Stimulated activated CD8-positive, alpha-beta memory T cell treated with anti-CD3 and anti-CD28 coated beads, Interleukin-7, amount 100 ng/mL, for 24 hours (primary cell): ENCODE measurements at places on chromosomes 4 and X.

DNA sequence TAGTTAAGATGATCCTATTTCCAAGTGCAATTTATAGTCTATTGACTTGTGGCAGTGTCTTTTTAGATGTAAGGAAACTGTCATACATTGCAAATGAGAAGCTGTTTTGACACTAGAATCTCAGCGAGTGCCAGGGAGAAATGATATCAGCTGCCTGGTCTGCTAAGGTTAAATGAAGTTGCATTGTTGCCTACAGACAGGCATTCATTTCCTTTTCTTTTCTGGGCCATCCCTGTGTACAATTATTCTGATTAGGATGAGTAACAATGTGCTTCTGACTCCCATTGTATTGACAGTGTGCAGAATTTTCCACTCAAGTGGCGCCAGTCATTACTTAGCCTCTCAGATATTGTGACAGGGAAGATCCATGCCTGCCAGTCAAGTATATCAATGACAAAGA, 231.2 kb downstream of the GPAT3 start:
- no peak for DNase-seq

DNA sequence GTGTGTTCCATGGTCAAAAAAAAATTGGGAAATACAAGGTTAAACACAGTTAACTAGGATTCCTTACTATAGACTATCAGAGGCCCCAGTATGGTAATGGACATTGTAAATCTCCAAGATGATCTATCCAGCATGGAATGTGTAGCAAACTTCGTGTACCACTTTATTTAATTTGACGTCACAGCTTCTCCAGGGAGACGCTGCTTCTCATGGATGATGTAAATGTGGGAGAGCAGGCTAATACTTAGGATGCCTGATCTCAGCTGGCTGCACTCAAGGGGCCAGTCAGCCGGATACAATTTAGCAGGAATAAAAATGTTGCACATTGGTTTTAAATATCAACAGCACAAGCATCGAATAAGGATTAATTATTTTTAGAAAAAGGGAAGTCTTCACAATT, 111.7 kb upstream of the HPF1 start:
- DNase-seq = no peak

DNA sequence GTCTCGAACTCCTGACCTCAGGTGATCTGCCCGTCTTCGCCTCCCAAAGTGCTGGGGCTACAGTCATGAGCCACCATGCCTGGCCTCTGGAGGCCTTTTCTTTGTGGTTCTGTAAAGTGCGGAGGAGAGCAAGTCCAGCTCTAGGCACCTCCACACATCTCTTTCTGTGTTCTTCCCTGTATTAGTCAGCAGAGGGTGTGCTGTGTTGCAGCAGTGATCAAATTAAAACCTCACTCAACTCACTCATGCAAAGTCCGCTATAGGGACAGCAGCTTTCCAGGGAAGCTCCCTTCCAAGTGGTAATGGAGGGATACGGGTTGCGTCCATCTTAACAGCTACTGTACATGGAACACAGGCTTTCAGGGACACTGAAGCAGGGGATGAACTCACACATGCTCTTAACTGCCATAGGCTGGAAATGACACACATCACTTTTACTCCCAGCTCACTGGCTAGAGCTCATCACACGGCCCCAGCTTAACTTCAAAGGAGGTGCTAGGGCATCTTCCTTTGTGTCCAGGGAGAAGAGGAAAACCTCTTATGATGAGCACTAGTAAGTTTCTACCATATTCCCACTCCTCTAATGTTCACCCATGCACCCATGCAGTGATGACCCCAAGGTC, 36.0 kb upstream of the CCNG2 start:
- DNase-seq = no peak

GRCh38 chrX:147779173-147779572, 132.5 kb upstream of the FMR1 start:
- DNase-seq = no peak

- no peak for DNase-seq
Observed at GRCh38 chr4:150369434-150370380, 212.2 kb upstream of the MAB21L2 start.

GRCh38 chrX:50403903-50404302, 66.7 kb downstream of the DGKK start:
- no peak for DNase-seq

GRCh38 chrX:1883772-1884171, 268.9 kb downstream of the ASMT start:
- no peak for DNase-seq

DNA sequence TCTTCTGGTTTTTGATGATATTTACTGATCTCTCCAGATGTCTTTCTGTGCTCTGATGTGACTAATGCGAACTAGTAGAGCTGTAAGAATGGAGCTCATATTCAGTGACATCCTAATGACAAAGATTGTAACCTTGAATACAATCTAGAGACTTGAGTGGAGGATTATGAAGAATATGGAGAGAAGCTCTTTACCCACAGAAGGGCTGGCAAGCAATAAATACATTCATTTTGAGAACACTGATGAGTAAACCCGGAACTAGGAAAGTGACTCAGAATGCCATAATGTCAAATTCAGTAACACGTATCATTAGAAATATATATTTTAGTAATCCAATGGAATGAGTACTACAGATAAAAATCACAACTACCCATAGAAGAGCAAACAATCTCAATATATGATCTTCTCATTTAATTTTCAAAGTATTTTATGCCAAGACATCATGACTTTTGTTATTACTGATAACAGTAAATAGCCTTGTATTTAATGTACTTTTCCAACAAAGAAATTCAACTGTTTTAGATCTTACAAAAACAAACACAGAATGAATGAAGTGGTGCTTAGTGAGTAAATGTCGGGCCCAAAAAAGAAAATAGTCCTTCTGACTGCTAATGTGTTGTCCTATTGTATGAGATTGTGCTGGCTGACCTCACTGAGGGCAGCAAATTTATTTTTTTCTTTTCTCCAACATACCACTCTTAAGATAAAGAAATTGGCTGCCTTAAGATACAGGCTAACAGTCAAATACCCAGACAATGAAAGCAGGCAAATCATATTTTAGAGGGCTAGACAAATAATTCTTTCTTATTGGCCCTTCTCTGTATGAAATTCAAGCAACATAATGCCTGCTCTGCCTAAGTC, 49.2 kb upstream of the HDAC8 start:
- no peak for DNase-seq

DNA sequence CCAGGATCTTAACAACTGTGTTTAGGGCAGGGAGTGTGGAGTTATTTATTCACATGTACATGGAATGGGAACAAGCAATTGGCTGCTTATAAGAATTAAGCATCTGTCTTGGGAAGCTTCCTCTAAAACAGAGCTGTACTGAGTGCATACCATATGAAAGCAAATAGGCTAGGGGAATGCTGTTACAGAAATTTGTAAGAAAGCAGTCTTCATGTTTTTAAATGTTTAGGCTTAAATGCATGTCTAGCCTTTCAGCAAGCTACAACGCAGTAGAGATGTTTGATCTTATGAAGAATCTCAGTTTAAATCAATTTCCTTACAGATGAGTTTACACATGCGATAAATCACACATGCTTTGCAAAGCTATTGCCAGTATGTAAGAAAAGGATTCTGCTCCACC, 123.1 kb upstream of the MID1 start:
- no peak for DNase-seq

DNA sequence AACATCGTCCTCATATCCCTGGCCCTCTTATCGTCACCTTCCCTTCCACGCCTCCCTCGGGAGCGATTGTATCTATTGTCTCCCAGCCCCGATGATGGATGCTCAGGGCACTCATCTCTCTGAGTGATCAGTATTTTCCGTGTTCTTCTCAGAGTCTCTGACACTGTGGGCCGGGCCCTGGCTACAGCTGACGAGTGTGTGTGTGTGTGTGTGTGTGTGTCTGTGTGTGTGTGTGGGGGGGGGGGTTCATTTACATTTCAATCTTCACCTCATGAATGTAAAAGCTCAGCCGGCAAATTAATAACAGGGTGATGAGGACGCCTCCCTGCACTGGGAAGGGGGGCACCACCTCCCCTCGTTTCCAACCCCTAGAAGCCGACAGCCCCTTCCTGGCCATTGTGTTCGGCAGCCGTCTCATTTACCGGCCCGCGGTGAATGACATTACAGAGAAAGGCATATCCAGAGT, 159.5 kb downstream of the SHOX start:
- DNase-seq = no peak

DNA sequence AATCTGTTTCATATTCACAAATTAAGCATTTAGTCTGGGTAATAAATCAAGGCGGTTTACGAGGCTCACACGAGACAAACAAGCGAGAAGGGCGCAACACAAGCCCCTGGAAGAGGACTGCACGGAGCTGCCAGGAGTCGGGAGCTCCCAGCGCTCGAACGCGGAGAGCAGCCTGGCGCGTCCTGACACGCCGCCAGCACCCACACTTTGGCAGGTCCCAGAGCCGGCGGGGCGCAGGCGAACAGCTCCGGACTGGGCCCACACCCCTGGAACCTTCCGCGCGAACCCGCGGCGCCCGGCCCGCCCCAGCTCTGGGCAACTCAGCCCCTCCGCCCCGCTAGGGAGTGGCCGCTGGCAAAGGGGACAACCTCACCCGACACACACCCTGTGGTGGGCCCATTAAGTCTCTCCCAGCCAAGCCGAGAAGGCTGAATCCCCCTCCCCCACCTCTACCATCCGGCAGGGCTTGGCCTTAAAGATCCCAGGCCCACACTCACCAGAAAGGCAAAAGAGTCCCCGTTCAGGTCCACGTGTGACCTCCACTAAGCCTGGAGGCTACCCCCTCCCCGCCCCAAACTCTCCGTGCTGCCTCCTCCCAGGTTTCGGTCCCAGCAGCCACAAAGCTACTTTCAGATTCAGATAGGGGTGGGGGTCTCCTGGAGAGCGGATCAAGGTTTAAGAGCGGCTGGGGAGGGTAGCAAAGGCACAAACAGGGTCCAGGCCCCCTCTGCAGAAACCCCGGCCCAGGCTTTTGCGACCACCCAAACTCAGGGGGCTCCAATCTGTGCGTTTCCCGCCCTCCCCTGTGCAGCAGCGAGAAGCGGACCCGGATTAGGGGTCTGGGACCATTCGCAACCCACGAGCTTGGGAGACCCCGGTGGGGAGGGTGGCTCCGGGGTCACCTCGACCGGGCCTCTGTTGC, 47.5 kb upstream of the BCOR start:
- no peak for DNase-seq

- no peak for DNase-seq
Observed at GRCh38 chr4:163790231-163790630, 295.7 kb downstream of the TMA16 start.

DNA sequence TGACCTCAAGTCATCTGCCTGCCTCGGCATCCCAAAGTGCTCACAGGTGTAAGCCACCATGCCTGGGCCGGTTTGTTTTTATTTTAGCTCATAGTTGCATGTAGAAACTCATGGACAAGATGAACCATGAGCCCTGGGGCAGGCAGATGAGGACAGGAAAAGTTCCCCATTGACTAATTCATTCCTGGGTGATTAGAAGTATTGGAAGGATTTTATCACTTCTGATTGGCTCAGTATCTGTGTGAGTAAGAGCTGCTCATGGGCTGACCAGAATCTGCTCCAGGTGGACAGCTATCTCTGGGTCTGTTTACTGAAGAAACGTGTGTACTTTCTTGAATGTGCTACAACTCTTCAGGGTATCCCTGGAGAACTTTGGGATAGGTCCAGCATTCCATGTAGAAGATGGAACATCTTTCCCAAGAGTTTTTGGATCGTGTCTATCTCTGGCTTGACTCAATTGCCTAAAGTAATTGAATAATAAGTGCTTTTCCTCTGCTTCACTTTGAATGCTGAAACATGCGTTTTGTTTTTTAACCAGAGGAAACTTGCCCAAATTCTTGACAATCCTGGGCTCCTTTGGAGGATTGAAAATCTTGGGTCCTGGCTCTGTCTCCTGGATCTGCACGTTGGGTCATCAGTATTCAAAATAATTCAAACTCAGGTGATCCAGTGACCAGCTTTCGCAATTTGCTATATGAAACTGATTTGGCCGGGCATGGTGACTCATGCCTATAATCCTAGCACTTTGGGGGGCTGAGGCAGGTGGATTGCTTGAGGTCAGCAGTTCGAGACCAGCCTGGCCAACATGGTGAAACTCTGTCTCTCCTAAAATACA, 88.6 kb upstream of the DHRSX start:
- no peak for DNase-seq

- DNase-seq = peak; percentile 15
Observed at GRCh38 chr4:48909697-48910096, 3.1 kb upstream of the OCIAD2 start.

DNA sequence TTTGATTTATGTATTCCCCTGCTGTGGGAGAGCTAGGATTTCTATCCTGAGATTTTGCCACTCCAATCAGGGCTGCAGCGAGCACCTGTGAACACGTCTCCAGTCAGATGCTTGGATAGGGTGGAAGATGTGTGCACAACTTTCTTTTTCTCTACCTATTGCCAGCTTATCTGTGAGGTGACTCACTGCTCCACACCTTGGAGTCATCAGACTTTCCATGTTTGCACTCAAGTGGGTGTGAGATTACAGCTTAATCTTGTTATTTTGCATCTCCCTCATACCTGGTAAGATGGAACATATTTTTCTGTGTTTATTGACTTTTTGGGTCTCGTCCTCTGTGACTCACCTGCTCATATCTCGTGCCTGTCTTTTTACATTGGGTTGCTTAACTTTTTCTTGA, 32.2 kb downstream of the PSAPL1 start:
- DNase-seq = no peak

DNA sequence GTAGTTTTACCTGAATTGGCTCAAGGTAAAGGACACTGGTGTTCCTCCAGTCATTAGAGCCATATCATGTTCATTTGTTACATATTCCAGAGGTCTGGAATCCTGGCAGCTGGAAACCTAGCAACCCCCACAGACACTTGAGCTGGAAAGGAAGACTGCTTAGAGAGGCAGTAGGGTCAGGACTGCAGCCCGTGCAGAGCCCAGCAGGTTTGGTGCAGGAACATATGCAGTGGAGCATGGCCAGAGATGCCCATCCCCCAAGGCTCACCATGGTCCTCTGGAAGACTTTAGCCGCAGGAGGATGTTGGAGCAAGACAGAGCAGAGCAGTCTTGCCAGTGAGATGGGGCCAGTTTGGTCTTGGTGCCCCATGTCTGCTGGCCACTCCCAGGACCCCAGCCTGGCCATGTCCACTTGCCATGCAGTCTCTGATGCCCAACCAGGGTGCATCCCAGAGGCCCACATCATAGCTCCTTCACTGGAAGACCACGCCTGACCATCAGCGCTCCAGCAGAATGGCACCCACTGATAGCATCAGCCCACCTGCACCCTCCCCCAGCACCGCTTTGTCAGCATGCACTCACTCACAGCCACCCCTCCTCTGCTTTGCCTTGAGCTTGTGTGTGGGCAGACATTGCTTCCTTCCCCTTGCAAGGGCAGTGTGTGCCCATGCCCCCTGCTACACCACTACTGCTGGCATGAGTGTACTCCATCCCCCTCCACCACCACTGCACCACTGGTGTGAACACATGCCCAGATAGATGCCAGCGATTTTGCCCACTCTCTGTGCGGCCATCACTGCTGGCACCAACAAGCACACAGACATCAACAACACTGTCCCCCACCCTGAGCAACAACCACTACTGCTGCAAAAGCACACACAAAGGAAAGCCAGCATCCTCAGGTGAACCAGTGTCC, 190.3 kb upstream of the SPOCK3 start:
- no peak for DNase-seq
